ENCODE measurements at places on chromosomes 16 and 17.

- DNase-seq, result no peak
Measured at GRCh38 chr17:8762012-8762411, 3.7 kb upstream of the SPDYE4 start.

- no peak for DNase-seq
Measured at GRCh38 chr16:77093309-77093708, 97.7 kb upstream of the MON1B start.

- no peak for DNase-seq
Measured at GRCh38 chr17:40614431-40615067, 33.1 kb downstream of the SMARCE1 start.

- no peak for DNase-seq
Measured at GRCh38 chr17:32869345-32870026, 7.4 kb downstream of the MYO1D start.

DNA sequence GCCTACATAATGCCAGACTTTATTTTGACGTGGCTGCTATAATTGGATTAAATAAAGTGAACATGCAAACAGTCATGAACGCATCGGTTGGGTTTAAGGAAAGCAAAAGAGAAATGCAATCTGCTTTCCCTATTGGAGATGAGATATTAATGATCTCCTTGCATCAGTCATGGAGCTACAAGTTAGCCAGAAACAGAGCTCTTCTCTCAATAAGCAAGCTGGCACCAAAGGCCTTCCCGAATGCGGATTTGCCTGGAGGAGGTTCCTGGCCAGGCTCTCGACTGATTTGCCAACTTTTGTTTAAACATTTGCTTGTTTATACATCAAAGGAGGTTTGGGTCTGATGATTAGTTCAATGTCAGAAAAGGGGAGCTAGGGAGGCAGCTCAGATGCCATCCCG is 318.4 kb downstream of the XYLT1 start:
- DNase-seq, result no peak

DNA sequence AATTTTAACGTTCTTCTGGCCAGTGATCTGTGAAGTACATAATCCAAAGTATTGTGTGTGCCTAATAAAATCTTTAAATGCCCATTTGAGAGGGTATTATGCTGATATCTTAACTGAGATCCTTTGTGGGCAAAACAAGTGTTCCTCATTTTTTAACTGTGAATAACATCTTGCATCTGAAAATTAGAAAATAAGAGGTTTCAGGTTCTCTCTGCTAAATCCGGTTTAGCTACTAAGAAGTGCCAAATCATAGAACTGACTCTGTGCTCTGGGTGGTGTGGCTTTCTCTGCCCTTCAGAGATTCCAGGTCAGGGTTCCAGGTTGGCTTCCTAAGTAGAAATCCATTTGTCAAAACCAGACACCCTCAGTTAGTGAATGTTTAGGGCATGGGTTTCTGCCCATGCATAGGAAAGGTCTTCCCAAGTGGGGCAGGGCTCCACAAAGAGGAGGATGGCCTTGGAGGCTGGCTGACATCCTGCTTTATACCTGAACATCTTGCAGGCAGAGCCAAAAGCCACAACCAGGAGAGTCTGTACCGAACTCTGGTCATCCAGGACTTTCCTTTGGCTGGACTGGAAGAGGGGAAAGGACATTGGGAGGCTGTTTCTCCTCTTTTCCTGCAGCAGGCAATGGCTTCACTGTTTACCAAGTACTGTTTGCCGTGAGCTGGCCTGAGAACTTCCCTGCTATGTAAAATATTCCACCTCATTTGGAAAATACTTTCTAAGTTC is 8.5 kb downstream of the ALDH3A2 start:
- DNase-seq, result no peak

GRCh38 chr16:70769761-70770160 is 31.2 kb downstream of the VAC14 start:
- no peak for DNase-seq

GRCh38 chr17:38444151-38444550 is 15.9 kb downstream of the ARHGAP23 start:
- peak; percentile 82 for DNase-seq

DNA sequence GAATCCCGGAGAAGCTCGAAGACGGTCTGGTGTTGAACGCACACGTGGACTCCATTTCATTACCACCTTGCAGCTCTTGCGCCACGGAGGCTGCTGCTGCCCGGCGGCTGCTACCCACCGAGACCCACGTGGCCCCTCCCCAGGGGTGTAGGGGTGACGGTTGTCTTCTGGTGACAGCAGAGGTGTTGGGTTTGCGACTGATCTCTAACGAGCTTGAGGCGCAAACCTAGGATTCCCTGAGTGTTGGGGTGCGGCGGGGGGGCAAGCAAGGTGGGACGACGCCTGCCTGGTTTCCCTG is 1.7 kb upstream of the CBX4 start:
- no peak for DNase-seq

All from activated effector memory CD4-positive, alpha-beta T cell treated with anti-CD3 and anti-CD28 coated beads, Interleukin-2, amount 50 U/mL, for 16 hours (primary cell).